SHP77 treated with DMSO at 0.1 percent for 48 hours (cell line): ENCODE measurements at places on chromosomes 6 and 20.

DNA sequence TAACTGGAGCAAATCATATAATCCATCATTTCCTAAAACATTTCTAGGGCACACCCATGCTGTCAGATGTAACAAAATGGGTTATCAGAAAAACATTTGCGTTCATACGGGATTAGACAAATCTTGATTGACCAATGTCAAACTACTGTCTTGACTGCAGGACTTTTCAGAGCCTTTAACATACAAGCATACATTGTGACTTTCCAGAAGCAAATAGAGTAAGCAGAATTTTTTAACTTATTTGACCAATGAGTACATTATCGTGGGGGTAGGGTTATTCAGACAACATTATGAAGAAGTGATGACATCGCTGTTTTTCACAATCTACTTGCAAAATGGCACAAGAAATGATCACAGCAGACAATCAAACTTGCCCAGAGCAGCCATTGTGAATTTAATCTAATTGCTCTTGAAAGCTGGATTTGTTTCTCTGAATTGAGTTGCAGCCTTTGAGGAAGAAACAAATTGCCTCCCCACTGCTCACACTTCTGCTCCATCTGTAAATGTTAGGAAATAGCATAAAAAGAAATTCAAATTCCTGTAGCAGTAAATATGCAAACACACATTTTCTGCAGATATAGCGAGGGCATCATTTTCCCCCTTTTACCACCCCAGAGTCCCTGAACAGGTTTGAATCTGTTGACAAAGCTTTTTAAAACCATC is 133.0 kb upstream of the DOK5 start:
- DNase-seq, result no peak

GRCh38 chr20:54058420-54059139 is 11.8 kb downstream of the BCAS1 start:
- no peak for DNase-seq

DNA sequence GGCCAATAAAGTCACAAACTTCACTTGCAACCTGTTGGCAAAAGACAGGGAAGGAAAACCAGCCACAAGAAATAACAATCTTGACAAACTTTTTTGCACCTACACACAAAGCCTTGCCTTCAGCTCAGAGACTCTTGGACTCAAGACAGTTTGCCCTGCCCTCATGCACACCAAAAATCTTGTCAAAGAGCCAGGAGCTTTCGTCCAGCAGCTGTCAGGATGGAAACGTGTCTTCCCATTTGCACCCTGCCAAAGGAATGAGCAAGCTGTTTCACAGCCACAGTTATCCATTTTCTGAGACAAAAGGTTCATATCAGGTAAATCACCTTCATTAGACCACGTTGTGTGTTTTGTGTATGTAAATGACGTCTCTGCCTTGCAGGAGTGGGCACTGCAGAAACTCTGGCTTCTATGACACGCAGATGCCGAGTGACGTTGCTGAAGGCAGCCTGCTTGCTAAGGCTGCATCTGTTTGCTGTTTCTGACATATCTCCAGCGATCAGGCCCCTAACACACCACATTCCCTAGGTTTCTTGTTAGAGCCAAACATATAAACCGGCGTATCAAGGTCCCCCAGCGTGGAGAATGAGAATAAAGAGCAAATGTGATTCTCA is 193.4 kb downstream of the SYNDIG1 start:
- no peak for DNase-seq

GRCh38 chr20:36477475-36477874 is 63.8 kb upstream of the MYL9 start:
- DNase-seq, result no peak

DNA sequence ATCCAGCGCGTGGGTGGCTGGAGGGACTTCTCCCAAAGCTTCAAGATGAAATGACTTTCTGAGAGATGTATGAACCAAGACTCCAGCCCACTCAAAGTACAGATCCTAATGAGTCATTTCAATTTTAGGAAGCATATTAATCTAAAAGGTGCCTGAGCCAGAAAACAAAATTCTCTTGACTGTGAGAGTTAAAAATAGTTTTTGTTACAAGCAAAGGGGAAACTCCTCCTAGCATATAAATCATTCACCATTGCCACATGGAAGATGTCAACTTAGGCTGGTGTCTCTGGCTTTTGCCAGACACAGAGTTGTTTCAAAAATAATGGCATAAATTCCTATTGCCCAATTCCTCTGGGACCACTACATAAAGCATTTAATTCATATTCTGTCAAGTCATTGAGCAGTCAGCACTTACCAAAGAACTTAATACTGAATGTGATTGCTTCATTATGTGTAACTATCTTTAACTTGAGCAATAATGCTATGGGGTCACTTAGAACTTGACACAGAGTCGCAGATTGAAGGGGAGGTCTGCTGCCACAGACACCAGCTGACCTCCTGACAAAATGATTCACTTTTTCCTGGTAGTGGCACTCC is 280.6 kb downstream of the SLC35F1 start:
- DNase-seq, result no peak

DNA sequence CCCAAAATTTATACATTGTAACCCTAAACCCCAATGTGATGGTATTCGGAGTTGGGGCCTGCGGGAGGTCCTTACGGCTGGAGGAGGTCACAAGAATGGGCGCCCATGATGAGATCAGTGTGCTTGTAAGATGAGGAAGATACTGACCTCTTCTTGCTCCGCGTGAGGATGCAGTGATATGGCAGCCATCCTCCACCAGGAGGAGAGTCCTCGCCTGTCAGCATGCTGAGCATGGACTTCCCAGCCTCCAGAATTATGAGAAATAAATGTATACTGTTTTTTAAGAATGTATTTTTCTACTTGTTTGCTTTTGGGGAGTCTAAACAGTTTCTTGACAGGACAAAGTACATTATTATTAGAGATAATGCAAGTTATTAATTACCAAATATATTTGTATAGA is 8.7 kb upstream of the SYNDIG1 start:
- DNase-seq, result no peak

GRCh38 chr6:36954262-36954931 is at the start of gene PI16:
Gene PI16 (plus strand): TSS chr6:36954738. CDS start chr6:36954761, 23 bp downstream.
- no peak for DNase-seq

GRCh38 chr20:61490721-61491120 is 238.7 kb downstream of the CDH4 start:
- DNase-seq, result no peak
